Stimulated activated CD4-positive, alpha-beta T cell treated with anti-CD3 and anti-CD28 coated beads, Interleukin-12 subunit alpha, Interleukin-12 subunit beta, amount 100 ng/mL, for 24 hours (primary cell): ENCODE measurements at places on chromosomes 1 and 21.

- DNase-seq: no peak
These were observed 30.8 kb downstream of the ST6GALNAC3 start for GRCh38 chr1:76105372-76105771.

DNA sequence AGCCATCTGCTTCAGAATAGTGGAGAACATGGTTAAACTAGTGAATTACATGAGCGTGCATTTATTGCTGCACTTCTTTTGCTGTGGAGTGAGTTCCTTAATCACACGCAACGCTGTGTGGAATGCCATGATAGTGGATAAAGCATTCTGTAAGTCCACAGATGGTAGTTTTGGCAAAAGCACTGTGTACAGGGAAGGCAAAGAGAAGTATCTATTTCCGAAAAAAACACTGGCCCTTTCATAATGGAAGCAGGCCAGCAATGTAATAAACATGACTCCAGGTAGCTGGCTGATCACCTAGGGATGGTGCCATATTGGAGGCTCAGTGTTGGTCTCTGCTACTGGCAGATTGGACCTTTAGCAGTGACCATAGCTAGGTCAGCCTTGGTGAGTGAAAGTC lies 67.6 kb downstream of the FH start:
- DNase-seq: no peak

GRCh38 chr1:41495210-41495948 lies 10.9 kb upstream of the EDN2 start:
- DNase-seq: no peak

DNA sequence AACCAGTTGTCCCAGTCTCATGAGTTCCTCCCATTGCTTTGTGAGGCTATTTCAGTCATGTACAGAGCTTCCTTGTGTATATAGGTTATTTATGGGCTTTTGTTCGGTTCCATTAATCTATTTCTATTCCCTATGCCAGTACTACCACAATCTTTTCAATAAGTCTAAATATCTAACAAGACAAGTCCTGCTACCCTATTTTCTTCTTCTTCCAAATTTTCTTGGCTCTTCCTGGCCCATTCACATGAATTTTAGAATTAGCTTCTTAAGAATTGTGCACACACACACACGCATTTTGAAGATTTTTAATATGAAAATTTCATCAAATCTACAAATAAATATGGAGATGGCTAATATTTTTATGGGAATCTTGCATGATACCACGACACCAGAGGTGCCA lies 33.8 kb upstream of the ATF3 start:
- DNase-seq: no peak

DNA sequence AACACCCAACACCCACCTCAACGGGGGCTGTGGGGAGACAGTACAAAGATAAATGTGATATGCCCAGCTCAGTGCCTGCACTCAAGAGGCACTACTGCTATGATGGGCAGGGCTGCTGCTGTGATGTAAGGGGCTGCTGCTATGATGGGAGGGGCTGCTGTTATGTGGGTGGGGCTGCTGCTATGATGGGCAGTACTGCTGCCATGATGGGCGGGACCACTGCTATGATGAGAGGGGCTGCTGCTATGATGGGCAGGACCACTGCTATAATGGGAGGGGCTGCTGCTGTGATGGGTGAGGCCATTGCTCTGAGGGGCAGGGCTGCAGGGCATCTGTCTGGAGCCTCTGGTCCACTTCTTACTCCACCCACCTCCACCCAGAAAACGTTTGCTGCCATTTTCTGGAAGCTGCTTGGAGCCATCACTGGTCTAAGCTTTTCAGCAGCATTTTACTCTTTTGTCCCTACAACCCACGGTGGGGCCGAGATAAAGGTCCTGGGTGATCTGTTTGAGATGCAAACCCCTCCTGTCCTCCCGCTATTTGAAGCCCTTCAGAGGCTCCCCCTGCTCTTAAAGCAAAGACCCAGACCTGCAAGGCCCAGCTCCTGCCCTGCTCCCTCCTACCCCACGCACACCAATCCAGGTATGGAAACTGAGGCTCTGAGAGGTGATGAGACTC lies 656.9 kb downstream of the PTPRU start:
- no peak for DNase-seq

- no peak for DNase-seq
These were observed 75.5 kb downstream of the VCAM1 start for GRCh38 chr1:100794748-100795645.
